CD4-positive, CD25-positive, alpha-beta regulatory T cell (primary cell): ENCODE measurements at places on chromosomes 7 and 10.

DNA sequence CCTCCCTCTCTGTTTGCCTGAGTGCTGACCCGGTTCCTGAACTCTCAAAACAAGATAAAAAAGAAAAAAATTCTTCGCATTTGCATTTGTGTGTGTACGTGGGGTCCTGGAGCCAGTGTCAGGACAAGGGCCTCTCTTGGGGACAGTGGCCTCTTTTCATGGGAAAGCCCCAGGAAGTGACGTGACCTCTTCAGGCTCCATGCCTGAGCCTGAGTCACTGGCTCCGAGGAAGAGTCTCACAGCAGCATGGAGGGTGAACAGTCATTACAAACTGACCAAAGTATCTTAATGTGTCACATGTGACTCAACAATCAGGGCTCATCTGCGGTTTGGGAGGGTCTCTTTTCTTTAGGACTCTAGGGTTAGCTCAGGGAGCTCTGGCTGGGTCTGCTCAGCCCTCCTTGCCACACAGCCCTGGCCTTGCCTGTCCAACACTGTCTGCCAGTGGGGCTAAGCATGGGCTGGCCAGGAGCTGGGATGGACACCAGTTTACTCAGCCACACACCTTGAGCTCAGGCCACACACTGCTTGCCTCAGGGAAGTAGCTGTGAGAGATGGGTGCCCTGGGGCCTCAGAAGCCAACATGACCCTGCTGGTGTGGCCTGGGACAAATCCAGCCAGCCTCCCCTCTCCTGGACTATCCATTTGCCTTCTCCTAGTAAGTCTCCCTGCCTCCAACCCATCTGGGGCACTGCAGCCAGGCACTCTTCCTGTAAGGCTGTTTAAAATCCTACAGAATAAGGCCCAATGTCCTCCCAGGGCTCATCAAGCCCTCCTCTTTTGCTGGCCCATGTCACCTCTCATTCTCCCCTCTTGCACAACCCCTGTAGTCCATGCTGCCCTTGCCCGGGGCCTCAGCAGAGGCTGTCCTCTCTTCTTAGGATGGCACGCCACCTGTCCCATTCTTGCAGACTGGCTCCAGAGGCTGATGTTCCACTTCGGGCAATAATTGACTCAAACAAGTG is 10.5 kb downstream of the TMEM273 start:
- no peak for DNase-seq

DNA sequence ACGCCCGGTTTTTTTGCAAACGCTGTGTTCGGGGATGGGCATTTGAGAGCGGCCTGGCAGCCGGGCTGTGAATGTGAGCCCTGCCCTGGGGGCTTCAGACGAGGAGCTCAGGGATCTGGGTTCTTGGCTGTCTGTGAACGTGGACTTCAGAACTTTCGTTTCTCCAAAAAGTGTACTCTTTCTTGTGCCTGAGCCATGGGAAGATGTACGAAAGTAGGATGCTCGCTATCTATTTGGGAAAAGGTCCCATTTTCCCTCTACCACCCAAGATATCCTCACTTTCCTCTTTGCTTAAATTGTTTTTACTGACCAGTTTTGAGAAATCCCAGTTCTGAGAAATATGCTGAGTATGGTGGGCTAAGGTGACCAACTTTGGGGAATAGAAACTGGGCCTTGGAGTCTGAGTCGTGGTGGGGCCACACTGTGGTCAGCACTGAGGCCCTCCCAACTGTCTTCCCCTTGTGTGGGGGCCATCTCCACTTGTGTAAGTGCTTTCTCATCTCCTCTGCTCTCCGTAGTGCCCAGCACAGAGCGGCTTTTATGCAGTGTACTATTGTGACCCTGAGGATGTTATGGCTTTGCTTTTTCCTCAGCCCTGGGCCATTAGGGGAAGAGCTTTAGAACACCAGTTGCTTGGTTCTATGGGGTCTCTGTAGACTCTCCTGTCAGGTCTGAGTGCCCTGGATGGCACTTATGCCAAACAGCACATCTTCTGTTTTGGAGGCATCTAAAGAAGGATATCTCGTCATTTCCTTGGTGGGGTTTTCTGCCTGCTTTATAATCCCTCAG is 918 bp downstream of the DBNL start:
- no peak for DNase-seq

DNA sequence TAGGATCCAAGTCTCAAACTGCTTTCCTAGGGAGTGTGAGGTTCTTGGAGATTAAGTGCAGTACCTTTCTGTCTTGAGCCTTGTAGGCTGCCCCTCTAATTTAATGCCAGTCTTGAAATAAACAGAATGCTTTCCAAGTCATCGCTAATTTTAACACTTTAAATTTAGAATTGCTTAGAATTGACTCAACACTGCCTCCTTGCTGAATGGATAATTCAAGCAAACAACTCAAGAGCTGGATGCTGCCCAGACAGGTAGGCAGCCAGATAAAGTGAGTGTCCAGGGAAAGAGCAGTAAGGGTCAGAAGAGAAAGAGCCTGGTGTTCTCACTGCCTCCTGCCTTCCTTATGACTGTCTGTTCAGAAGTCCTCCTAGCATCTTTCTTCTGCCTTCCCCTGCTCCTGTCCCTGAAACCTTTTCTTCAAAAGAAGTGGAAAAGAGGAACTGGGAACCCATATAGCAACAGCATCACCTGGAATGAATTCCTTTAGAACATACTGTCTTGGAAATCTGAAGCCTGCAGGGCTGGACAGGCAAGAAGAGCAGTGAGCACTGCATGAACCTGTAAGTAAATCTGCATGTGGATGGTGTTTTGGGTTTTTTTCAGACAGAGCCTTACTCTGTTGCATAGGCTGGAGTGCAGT is 3.1 kb upstream of the GOT1 start:
- DNase-seq: no peak

DNA sequence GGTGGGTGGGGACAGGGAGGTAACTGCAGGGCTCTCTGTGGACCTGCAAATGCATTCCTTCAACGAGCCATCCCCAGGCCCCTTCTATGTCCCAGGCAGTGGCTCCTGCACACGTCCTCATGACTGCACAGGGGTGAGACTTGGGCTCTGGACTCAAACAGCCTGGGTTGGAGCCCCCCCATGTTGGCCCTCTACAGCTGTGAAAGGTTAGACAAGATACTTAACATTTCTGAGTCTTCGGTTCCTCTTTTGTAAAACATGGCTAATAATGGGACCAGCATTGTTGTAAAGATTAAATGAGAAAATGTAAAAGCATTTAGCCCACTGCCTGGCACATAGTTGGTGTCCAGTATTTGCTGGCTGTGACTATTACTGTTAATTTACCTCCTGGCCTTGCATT is 41.8 kb downstream of the CHST3 start:
- no peak for DNase-seq

- no peak for DNase-seq
Measured at GRCh38 chr10:98748298-98748697, 301.6 kb upstream of the HPS1 start.

DNA sequence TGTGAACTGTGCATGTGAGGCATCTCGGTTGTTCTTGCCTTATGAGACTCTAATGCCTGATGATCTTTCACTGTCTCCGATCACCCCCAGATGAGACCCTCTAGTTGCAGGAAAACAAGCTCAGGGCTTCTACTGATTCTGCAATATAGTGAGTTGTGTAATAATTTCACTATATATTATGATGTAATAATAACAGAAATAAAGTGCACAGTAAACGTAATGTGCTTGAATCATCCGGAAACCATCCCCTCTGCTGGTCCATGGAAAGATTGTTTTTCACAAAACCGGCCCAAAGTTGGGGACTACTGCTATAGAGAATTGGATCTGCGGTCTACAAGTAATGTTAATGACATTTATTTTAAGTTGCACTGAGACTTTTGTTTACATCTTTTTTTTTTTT is 126.7 kb downstream of the TPST1 start:
- DNase-seq: no peak

DNA sequence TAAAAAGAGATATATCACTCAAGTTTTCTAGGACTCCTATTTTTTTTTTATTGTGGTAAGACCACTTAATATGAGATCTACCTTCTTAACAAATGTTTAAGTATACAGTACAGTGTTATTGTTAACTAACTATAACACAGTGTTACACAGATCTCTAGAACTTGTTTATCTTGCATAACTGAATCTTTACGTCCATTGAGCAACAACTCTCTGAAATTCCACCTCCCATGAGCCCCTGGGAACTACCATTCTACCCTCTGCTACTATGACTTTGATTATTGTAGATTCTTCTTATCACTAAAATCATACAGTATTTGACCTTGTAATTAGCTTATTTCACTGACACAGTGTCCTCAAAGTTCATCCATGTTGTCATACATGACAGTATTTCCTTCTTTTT is 22.5 kb upstream of the REEP3 start:
- no peak for DNase-seq

DNA sequence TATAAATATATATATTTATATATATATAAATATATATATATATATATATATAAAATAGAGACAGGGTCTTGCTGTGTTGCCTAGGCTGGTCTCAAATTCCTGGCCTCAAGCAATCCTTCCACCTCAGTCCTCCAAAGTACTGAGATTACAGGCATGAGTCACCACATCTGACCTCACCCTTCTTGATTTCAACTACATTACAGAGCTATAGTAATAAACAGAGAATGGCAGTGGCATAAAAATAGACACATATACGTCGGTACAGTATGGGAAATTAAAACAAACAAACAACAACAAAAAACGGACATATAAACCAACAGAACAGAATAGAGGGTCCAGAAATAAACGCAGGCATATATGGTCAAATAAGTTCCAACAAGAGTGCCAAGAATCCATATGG is 77.6 kb upstream of the PPP1R3A start:
- no peak for DNase-seq
